ENCODE measurements at places on chromosomes 1 and 21.

DNA sequence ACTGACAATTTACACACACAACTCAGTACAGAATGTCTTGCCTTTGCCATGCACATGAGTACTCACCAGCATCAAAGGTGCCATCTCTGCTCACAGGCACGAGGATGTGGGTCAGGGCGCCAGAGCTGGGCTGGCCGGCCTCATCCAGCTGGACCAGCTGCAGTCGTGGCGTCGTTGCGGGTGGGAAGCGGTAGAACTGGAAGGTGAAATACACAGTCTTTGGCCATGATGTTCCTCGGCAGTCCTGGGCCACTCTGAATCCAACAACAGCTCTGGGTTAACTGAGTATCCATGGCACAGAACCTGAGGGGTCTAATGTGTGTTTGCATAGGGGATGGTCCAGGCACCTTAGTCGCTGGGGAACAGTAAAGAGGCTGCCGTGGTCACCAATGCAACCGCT is 87.7 kb downstream of the NPHP4 start:
- DNase-seq = no peak

- no peak for DNase-seq
Observed at GRCh38 chr21:24881506-24881905, 725.8 kb downstream of the MRPL39 start.

GRCh38 chr1:217539510-217539909 is 91.4 kb downstream of the GPATCH2 start:
- no peak for DNase-seq

GRCh38 chr1:117596023-117596720 is 9.7 kb upstream of the TENT5C start:
- DNase-seq = no peak

DNA sequence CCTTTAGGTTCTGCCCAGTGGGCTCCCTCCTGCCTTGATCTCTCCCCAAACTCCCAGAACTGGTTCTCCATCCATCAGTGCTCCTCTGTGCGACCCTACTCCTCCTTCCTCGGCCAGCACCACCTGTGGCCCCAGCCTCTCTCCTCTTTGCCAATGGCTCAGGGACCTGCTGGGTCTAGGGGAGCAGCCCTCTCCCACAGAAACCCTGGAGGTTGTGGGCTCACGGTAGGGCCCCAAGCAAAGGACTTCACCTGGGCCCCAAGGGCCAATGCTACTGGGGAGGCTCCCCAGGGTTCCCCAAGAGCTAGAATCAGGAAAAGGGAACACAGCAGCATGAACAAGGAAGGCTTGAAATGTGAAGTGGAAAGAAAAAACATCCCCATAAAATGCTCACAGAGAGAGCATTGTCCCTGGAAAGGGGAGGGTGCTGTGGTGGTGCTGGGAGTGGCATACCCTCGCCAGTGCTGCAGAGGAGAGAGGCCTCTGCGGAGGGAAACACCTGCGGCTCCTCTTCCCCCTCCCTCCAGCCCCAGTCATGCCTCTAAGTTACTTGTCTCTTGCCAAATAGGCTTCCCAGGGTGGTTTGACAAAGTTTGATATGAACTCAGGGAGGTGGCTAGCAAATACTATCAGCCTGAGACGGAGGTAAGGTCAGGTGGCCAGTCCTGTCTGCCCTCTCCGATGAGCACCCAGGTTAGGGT is 2.5 kb downstream of the TMEM63A start:
- DNase-seq = no peak

- DNase-seq = no peak
Observed at GRCh38 chr21:27467366-27467765, 500.5 kb upstream of the ADAMTS5 start.

- DNase-seq = no peak
Observed at GRCh38 chr21:36544545-36544944, 64.6 kb upstream of the CLDN14 start.

DNA sequence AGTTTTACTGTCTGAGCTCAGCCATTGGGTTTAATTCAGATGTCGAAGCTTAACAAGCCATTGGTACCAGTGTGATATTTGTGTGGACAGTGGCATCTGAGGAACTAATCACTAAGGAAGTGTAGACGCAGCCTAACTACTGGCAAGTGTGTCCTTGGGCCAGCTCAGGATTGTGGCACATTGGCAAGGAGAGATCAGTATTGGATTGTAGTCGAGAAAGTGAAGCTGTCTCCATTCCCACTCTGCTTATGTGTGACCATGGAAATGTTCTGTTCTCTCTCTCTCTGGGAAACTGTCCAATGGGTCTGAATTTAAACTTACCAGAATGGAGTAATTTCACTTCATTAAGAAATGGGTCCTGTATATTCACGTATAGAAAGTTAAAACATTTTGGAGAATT is 112.2 kb downstream of the ITSN1 start:
- no peak for DNase-seq

GRCh38 chr1:230268371-230269170 is 157.6 kb downstream of the PGBD5 start:
- no peak for DNase-seq

GRCh38 chr1:228002792-228003191 is 4.0 kb upstream of the WNT3A start:
- no peak for DNase-seq

DNA sequence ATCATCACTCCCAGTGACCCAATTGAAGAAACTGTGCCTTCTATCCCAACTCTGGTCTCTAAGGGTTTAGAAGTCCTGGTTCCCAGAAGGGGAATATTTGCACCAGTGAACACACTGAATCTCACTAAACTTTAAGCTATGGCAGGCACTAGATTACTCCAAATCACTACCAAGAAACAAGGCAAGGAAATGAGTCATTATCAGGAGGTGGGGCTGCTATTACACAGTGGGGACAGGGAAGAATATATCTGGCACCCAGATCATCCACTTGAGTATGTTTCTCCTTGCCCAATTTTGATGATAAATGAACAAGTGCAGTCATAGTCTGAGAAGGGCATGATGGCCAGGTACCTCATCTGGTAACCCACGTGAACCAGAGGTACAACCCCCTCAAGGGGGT is 7.0 kb downstream of the MRPL9 start:
- DNase-seq = no peak

GRCh38 chr1:236759252-236759859 is 35.7 kb upstream of the MTR start:
- DNase-seq = no peak

DNA sequence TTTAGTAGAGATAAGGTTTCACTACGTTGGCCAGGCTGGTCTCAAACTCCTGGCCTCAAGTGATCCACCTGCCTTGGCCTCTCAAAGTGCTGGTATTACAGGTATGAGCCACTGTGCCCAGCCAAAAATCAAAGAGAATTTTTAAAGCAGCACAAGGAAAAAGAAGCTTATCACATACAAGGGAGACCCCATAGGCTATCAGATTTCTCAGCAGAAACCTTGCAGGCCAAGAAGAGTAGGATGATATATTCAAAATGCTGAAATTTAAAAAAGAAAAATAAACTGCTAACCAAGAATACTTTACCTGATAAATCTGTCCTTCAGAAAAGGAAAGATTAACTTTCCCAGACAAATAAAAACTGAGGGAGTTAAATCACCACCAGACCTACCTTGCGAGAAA is 43.2 kb downstream of the FLVCR1 start:
- DNase-seq = no peak

GRCh38 chr21:35222541-35222941 is 173.4 kb upstream of the RUNX1 start:
- peak; percentile 41 for DNase-seq

DNA sequence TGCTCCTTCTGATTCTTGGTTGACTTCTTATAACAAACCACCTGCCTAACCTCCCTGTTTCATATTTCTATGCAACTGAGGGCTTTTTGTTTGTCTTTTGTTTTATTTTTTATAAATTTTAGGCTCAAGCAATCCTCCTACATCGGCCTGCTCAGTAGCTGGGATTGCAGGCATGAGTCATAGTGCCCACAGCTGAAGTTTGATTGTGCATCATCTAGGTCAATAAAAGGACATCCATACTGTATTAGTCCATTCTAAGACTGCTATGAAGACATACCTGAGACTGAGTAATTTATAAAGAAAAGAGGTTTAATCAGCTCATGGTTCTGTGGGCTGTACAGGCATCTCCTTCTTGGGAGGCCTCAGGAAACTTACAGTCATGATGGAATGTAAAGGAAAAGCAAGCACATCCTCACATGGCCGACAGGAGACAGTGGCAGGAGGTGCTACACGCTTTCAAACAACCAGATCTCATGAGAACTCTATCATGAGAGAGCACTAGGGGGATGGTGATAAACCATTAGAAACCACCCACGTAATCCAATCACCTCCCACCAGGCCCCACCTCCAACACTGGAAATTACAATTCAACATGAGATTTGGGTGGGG is 285.0 kb downstream of the SIPA1L2 start:
- DNase-seq = no peak

DNA sequence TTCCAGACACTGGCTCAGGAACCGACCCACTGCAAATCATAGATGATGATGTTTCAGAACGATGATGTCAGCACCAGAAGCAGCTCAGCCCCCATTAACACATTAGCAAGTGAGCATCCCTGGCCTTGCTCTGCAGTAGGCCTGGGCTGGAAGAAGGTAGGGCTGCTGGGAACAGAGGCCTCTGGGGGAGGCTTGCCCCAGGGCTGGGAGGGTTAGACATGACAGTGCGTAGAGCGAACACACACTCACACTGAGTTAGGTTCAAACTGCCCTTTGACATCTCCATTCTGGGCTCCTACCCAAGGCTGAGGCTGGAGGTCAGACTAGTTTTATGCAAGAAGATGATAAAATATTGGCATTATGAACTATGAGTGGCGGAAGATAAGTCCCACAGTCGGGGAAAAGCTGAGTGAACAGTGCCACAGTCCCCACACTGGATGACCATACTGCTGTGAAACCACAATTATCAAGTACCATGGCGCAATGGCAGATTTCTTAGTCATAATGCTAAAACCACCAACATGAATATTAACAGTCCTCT is 91.1 kb downstream of the DMRTB1 start:
- no peak for DNase-seq

DNA sequence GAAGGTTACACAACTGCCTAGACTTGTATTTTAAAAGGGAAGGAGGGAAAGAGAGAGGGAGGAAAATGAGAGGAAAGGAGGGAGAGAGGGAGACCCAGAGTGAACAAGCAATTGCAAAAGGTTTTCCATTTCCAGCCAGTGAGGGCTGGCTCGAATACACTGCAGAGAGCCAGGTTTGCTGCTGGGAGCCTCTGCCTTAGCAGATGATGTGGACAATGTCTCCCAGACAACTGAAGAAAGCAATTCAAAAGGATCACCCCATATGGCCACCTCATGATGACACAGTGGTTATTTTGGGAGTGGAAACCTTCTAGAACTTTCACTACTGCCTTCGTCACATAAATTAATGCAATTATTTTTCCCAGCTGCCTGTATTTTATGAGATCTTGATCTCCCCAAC is 86.4 kb downstream of the BCAR3 start:
- no peak for DNase-seq

DNA sequence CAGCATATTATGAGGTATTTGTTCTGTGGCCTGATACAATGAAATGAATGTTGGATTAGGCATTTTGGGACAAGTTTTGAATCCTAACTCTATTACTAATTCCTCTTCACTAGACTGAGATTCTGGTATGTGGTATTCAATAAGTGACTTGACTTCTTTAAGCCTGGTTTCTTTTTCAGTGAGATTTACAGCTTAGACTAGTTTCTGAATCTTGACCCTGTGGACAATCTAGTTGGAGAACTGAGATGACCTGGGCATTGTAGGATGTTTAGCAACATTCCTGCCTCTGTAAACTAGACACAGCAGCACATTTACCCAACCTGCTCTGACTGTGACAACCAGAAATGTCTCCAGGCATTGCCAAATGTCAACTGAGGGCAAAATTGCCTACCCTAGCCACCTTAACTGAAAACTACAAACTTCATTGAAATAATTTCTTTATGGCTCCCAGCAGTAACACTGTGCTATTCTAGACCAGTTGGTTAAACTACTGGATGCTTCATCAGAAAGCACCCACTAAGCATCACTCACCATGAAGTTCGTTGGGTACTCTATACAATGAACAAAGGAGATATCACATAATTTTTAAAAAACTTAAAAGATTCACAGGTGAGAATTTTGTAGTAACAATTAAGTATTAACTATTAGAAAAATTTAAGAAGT is 16.8 kb downstream of the PTPRC start:
- no peak for DNase-seq

GRCh38 chr1:209086486-209087192 is 496.9 kb upstream of the CAMK1G start:
- DNase-seq = no peak

DNA sequence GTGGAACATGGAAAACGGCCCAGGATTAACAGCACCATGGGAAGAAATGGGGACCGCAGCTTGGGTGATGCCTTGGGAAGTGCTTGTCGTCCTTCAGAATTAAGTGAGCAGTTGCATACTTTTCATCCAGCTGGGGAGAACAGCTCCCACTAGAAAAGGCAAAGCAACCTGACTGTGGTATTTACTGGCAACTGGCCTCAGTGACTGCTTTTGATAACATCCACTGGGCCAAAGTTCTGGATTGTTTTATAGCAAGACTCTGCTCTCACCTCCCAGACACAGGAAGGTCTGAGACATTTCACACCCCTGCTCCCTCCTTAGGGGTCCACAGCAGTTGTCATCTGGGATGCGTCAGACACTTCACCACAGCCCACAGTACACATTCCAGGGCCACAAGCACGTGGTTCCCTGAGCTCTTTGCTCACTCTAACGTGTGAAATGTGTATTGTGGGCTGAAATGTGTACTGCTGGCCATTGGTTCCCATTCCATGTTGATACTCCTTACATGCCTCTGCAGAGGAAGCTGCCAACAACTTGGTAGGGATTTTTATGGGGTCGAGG is 6.6 kb downstream of the PAPPA2 start:
- no peak for DNase-seq

DNA sequence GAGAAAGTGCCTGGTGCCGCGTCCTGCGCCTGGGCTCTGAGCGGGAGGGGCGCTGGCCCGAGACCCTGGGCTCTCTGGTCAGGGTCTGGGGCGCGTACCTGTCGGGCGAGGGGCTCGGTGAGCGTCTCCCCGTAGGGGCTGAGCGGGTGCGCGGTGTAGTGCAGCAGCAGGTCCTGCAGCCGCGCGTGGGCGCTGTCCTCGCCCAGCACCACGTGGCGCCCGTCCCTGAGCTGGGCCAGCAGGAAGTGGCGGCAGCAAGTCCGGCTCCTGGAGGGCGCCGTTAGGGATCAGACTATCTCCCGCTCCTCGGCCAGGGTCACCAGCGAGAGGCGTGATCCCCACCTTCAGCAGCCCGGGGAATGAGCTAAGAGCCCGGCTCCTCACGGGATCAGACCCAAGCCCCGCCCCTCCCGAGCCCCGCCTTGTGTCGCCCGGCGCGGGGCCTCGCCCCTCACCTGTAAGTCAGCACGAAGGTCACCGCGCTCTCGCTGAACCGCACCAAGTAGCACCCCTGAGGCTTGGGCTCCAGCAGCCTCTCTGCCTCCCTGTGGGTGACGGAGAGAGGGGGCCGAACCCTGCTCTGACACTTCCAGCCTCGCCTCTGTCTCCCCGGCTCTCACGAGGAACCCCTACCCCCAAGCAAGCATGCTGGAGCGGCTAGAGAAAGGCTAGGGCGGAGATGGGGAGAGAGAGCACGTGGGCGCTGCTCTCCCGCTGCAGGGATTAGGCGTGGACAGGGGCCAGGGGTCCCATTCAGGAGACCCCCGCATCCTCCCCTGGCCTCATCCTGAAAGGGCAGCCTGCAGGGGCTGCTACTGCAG is 2.7 kb downstream of the SH2D2A start:
- DNase-seq = peak; percentile 77

Measured in stimulated activated CD4-positive, alpha-beta T cell treated with anti-CD3 and anti-CD28 coated beads, Interleukin-1b, Interleukin-23, amount 100 ng/mL, for 48 hours (primary cell).